AG10803 (cell line): ENCODE measurements at places on chromosomes 11 and 22.

GRCh38 chr11:80519596-80520506, 1079.0 kb upstream of the TENM4 start:
- no peak for DNase-seq

- no peak for DNase-seq
Measured at GRCh38 chr11:91996526-91996925, 228.1 kb upstream of the FAT3 start.

- no peak for DNase-seq
Measured at GRCh38 chr11:12764187-12764914, 90.1 kb downstream of the TEAD1 start.

GRCh38 chr11:102561636-102562035, 31.1 kb upstream of the MMP7 start:
- DNase-seq: no peak

DNA sequence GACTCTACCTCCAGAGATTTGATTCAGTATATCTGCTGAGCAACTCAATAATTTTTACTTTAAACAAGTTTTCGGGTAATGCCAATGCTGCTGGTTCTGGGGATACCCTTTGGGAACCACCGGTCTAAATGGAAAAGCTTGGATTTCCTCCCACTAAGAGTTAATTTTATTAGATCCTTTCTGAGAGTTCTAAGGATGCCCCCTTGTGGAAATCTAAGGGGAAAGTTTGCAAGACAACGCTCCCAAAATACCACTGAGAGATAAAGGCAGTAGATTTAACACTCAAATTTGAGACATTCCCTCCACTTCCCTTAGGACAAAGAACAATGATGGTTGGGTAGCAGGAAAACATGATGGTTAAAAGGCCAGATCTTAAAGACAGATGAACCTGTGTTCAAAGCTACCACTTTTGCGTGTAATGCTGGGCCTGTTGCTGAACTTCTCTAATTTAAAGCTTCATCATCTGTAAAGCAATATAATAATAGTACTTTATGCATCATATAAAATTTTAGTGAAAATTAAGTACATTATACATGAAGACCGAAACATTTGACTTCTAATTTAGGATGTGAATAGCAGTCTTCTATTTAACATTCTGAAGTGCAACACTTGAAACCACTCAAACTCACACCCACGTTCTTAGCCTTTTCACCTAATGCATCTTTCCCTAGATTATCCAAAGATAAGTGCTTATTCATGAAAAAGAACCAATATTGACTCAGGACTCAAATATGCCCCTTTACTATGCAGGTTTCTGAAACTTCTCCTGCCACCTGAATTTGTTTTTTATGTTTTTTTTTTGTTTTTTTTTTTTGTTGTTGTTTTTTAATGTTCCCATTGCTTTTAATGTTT, 110.1 kb upstream of the LUZP2 start:
- peak; percentile 36 for DNase-seq

DNA sequence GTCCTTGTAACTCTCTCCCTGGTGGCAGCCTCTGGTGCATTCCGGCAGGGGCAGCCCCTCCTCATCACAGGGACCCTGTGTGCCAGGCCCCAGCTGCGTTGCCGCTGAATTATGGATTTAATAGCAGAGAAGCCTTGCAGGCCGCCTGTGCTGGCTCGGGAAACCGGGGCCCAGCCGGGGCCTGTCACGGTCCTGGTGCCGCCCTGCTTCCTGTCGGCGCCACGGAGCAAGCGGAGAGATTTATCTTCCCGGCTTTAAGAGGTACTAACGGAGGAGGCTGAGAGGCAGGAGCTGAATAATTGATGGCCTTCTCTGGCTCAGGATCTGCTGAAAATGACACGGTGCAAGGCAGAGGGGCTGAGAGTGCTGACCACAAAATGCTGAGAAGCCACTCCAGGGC, 54.0 kb upstream of the CCDC188 start:
- DNase-seq: no peak

GRCh38 chr11:133509924-133510697, 22.2 kb downstream of the OPCML start:
- DNase-seq: no peak

DNA sequence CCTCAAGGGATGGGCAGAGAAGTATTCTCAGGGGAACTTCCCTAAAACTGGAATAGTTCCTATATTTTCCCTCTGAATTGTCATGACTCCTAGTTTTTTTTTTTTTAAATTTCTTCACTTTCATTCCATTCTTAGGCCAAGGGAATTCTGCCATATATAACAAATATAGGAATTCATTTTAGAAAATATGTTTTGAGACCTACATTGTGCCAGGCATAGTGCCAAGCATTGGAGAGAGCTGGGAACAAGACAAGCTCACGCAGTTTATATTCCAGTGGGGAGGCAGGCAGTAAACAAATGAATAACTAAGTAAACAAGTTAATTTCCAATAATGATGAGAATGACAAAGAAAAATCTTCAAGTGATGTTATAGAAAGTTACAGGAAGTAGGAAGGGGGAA, 2.6 kb upstream of the NPTXR start:
- no peak for DNase-seq

GRCh38 chr11:97614606-97615005, 1224.8 kb downstream of the JRKL start:
- DNase-seq: no peak

DNA sequence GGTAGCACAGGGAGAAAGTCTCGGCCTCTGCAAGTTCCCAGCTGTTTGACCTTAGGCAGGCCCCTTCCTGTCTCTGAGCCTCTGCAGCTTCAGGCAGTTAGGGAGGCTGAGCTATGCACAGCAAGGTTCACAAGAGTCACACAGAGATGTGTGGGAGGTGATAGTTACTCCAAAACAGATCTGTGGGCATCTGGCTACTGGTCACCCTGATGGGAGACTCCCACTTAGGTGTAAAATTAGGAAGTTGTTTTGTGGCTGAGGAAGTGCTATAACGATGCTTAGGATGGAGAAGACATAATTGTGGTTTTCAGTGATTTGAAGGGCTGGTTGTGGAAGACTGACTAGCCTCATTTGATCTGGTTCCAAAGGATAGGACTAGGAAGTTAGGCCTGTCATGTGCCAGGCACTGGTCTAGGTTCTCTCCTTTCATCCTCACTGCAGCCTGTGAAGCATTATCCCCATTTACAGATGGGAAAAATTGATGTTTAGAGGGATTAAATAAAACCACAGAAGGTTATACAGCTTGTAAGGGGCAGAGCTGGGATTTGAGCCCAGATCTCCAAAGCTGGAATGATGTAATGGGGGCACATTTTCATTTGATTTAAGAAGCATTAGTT, 13.5 kb downstream of the ACO2 start:
- peak; percentile 70 for DNase-seq

GRCh38 chr11:107042748-107043147, 24.5 kb upstream of the GUCY1A2 start:
- no peak for DNase-seq

GRCh38 chr11:32118025-32118974, 27.4 kb downstream of the RCN1 start:
- peak; percentile 25 for DNase-seq

- peak; percentile 42 for DNase-seq
Measured at GRCh38 chr11:62337303-62338181, at the start of gene ASRGL1. Gene ASRGL1 (plus strand): TSS chr11:62337448. CDS start chr11:62337978, 530 bp downstream.

DNA sequence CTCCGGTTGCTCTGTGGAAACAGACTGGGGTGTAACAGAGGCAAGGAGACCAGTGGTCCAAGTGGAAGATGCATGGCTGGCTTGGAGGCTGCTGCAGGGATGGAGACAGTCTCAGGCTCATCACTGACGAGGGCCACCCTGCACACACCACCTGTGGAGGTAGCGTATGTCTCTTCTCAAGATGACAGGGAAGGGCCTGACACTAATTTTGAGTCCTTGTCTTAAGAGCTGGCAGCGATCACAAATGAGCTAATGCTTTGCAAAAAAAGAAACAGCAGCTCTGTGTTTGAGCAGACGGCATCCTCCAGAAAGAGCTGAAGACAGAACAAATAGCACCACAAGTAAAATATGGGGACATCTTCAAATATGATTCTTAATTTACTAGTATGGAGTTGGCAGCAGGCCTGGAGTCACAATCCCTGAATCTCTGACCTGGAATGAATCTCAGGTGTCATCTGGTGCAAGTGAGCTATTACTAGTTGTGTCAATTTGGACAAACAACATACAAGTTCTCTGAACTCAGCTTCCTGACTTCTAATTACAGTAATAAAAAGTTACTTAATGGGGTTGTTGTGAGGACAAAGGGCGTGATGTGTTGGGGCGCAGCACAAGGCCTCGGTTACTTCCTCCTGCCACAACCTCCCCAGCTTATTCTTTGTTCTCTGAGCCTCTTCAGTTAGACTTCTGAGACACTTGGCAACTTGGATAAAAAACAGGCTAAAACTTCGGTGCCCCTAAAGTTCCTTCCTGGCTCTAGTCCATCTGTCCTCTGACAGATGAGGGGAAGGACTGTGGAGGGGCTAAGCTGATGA, 95.2 kb upstream of the BID start:
- no peak for DNase-seq

DNA sequence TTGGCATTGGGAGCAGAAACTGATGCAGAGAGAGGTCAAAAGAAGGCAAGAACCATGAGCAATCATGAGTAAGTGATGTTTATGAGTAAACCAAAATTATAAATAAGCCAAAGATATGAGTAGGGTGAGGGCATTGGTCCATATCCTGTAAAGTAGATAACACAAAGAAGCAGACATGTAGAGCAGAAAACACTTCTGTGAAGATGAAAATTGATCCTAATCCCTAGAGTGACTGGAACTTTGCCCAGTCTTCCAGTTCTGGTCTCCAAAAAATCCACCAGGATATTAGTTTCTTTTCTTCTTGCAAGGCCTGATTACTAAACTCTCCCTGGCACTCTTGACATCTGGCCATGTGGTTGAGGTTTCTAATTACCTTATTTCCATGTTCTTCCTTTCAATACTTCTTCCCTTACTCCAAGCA, 13.7 kb upstream of the DRD2 start:
- DNase-seq: no peak

- DNase-seq: no peak
Measured at GRCh38 chr11:117182551-117182935, 4.0 kb downstream of the SIDT2 start.

DNA sequence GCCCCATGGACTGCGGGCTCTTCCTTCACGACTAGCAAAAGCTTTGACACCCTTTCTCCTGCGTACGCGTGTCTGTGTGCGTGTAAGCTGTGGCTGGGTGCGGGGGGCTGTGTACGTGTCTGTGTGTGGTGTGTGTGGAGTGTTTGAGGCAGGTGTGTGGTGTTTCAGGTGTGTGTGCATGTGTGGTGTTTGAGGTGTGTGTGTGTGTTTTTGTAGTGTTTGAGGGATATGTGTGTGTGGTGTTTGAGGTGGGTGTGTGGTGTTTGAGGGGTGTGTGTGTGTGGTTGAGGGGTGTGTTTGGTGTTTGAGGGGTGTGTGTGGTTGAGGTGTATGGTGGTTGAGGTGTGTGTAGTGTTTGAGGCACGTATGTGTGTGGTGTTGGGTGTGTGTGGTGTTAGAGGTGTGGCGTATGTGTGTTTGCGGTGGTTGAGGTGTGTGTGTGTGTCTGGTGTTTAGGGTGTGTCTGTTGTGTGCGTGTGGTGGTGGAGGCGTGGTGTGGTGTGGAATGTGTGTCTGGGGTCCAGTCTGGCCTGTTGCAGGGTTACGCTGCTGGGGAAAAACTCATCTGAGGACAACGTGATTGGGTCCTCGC, 687 bp upstream of the ARSA start:
- DNase-seq: no peak

DNA sequence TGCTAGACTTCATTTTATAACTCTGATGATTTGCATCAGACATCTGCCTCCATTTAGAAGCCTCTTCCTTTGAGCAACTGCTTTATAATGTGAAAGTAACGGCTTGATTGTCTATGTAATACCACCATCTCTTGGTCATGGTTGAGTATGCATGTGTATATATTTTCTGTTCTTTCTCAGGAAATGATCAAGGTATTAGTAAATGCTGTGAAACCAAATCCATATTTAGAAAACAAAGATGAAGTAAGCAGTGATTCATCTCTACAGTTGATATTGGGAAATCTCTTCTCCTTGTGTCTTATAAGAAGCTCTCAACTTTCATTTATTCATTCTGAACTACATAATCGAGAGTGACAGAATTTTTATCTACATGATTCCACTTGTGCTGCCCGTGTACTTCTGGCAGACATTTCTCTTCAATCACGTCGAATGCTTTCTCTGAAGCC, 104.6 kb upstream of the ANO3 start:
- peak; percentile 88 for DNase-seq

DNA sequence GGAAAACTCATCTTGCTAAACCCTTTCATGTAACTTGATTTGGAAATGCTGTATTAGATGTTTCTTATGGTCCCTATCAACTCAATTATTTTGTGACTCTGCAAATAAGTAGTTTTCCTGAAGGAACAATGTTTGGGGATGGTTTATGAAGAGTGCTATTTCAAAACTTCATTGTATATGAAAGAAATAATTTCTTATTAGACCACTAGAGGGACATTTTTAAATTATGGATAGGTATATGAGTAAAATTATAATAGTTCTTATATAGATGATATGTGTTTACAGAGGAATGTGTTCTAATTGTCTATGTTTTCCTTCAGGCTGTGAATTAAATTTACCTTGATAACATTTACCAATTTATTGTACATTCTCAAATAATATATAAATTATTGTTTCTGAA, 509.4 kb upstream of the RAG2 start:
- no peak for DNase-seq

- DNase-seq: no peak
Measured at GRCh38 chr11:11245453-11245852, 107.6 kb downstream of the CSNK2A3 start.

DNA sequence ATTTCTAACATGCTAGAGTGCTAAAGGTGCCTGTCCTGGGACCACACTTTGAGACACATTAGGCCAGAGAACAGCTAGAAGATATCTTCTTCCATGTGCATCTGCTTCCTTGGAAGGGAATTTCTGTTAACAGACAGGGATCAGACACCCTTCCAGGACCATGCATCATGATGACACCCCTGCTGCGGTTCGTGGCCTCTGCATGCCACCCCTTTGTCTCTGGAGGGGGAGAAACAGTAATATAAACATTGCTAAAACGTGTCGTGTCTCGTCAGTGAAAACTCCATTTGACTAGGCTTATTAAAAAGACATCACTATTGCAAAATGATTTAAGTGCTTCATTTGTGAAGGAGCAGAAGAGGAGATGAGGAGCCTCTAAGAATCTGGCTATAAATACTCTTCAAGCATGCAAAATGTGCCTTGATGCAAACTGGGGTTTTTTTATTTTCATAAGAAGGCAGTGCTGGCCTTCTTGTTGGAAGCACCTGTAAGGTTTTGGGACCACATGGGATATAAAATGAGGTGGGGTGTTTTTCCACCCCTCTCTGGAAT, 141.6 kb downstream of the MYO18B start:
- DNase-seq: no peak

GRCh38 chr11:67270256-67271204, 4.3 kb downstream of the GRK2 start:
- DNase-seq: no peak

DNA sequence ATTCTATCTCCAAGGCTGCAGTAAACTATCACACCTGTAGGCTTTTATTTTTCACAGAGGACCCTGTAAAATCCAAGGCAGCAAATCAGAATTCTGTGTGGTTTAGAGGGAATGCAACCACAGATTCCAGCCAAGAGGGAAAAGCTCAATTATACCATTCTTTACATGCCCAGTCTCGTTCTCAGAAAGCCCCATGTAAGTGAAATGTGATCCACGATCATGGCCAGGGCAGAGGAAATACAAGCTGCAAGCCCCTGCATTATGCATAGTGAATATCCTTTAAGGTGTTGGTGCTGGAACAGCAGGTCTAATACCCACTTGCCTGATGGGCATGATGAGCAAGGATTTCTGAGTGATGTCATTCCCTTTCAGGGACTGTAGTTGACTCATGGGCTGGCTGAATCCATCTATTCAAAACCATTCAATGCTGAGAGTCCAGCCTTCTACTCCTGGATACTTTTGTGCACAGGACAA, 198.7 kb upstream of the MTMR2 start:
- DNase-seq: no peak

GRCh38 chr11:8959546-8960166, 4.6 kb downstream of the TMEM9B start:
- peak; percentile 87 for DNase-seq
